Psoas muscle (tissue), 8 donors: ENCODE measurements at places on chromosomes 16 and 17. TPM values are rescaled to one million over a fixed set of nuclear protein-coding genes. Genes with fewer than 3 reads are reported as not detected.
A peak's percentile ranks its signal among the peaks of the same experiment; 100 is the strongest.

GRCh38 chr17:67606896-67607604 is 110.7 kb upstream of the NOL11 start:
- DNase-seq = no peak
- H3K27me3 ChIP-seq = no peaks in the 10 kb centered on the region
- no peak overlapping the region for H3K27ac ChIP-seq
- H3K36me3 ChIP-seq = no peaks in the 10 kb centered on the region
- H3K4me3 ChIP-seq = no peak overlapping the region

GRCh38 chr17:44775136-44775837 is 16.5 kb downstream of the ADAM11 start:
- peak; percentile 93 for DNase-seq
- H3K4me3 ChIP-seq = peak overlapping the region; percentile 66
- H3K36me3 ChIP-seq = no peaks in the 10 kb centered on the region
- H3K4me1 ChIP-seq = peaks cover 14% of the 10 kb centered on the region

DNA sequence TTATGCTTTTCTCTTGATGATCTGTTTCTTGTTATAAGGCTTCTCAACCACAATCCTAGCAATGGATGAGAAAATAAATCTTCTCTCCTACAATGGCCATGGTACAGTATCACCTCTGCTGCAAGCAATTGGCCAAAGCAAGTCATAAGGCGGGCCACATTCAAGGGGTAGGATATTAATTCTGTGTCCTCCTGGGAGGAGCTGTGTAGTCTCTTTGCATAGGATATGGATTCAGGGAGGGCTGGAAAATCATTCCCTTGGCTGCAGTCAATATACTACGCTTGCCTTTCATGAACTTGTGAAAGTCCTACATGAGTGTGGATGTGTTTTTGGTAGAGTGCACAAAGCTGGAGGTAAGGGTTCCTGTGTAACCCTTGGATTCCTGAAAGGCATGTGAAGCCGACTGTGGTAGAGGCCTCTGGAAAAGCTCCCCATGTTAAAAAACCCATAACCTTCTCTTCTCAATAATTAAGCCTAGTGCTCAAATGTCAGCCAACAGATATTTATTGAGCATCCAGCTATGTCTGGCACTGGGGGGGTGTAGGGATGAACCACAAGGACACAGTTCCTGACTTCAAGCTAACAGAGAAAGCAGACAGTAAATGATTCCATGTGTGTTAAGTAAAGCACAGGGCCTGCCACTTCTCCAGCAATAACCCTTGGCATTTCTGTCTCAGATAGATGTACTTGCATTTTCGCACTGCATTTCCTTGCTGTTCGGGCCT is 147.6 kb upstream of the HS3ST3A1 start:
- H3K4me1 ChIP-seq = no peaks in the 10 kb centered on the region
- no peak for DNase-seq
- peaks cover 1% of the 10 kb centered on the region for H3K27me3 ChIP-seq
- H3K27ac ChIP-seq = no peak overlapping the region
- H3K4me3 ChIP-seq = no peak overlapping the region
- no peaks in the 10 kb centered on the region for H3K36me3 ChIP-seq

DNA sequence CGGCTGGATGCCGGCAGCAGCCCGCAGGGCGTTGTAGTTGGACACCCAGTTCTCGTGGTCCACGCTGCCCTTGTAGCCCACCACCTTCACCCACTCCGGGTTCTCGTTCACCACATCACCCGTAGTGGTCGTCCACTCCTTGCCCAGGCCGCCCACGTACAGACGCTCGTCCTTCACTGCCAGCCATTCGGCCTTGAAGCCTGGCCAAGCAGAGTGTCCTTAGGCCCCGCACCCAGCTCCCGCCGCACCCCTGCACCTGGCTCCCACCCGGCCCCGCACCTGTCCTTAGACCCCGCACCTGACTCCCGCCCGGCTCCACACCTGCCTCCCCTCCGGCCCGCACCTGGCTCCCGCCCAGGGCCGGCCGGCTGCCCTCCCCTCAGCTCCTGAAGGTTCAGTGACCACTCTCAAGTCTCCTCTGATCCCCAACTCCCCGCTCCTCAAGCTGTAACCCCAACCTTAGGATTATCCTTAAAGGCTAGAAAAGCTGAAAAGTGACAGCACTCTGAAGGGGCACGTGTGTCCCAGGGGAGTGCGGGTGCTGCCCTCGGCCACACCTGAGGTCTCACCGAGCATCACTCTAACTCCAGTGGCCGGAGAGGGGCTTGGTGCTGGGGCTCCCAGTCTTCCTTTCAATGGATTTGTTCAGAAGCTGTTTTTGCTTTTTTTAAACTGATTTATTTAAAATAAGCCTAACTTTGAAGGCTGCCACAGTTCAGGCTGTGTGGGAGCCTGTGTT is 14.4 kb downstream of the CANT1 start:
- peaks cover 20% of the 10 kb centered on the region for H3K4me1 ChIP-seq
- H3K27me3 ChIP-seq = no peaks in the 10 kb centered on the region
- H3K36me3 ChIP-seq = peaks cover 75% of the 10 kb centered on the region
- no peak for DNase-seq
- H3K4me3 ChIP-seq = no peak overlapping the region
- H3K27ac ChIP-seq = no peak overlapping the region

GRCh38 chr16:3401719-3402397 is 843 bp downstream of the ZNF174 start:
- peak overlapping the region; percentile 90 for H3K27ac ChIP-seq
- peak overlapping the region; percentile 98 for H3K4me3 ChIP-seq
- DNase-seq = no peak
- H3K4me1 ChIP-seq = peaks cover 12% of the 10 kb centered on the region
- H3K36me3 ChIP-seq = peaks cover 13% of the 10 kb centered on the region
- H3K27me3 ChIP-seq = no peaks in the 10 kb centered on the region

DNA sequence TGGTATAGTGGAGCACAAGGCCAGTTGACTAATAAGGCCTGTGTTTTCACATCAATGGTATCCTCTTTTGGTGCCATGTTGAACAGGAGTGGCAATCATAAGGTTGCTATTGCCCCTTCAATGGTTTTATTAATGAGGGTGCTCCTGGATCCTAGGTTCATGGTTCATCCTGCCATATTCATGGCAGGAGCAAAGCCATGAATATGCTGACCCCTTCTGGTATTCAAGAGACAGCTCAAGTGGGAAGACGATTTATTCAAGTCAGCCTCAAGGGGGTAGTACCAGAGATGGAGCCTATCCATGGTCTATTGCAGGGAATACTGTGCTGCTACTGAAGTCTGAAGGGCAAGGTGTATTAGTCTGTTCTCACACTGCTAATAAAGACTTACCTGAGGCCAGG is 2.6 kb downstream of the ABCA9 start:
- H3K4me3 ChIP-seq = no peak overlapping the region
- no peaks in the 10 kb centered on the region for H3K4me1 ChIP-seq
- H3K27me3 ChIP-seq = no peaks in the 10 kb centered on the region

GRCh38 chr16:55508941-55509931 is at the start of gene LPCAT2:
Gene LPCAT2, plus strand, starts transcription at chr16:55509072. Its CDS starts 110 bp downstream, at chr16:55509182.
- DNase-seq = peak; percentile 85
- peak within 1 kb of the TSS; percentile 67 for H3K4me3 ChIP-seq
- H3K27me3 ChIP-seq = no peaks in the 10 kb centered on the region

DNA sequence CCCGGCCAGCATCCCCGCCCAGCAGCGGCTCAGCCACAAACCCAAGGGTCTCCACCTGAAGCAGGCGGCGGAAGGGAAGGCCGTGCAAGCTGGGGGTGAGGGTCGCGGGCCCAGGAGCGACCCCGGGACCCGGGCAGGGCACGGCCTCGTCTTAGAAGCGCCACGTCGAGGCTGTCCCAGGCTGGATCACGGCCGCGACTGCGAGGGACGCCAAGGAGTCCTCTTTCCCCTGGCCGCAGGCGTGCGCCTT is 538 bp upstream of the CCNF start:
- no peaks in the 10 kb centered on the region for H3K27me3 ChIP-seq
- peaks cover 9% of the 10 kb centered on the region for H3K36me3 ChIP-seq
- H3K4me3 ChIP-seq = peak overlapping the region; percentile 85
- H3K4me1 ChIP-seq = peaks cover 8% of the 10 kb centered on the region
- no peak for DNase-seq
- peak overlapping the region; percentile 80 for H3K27ac ChIP-seq

DNA sequence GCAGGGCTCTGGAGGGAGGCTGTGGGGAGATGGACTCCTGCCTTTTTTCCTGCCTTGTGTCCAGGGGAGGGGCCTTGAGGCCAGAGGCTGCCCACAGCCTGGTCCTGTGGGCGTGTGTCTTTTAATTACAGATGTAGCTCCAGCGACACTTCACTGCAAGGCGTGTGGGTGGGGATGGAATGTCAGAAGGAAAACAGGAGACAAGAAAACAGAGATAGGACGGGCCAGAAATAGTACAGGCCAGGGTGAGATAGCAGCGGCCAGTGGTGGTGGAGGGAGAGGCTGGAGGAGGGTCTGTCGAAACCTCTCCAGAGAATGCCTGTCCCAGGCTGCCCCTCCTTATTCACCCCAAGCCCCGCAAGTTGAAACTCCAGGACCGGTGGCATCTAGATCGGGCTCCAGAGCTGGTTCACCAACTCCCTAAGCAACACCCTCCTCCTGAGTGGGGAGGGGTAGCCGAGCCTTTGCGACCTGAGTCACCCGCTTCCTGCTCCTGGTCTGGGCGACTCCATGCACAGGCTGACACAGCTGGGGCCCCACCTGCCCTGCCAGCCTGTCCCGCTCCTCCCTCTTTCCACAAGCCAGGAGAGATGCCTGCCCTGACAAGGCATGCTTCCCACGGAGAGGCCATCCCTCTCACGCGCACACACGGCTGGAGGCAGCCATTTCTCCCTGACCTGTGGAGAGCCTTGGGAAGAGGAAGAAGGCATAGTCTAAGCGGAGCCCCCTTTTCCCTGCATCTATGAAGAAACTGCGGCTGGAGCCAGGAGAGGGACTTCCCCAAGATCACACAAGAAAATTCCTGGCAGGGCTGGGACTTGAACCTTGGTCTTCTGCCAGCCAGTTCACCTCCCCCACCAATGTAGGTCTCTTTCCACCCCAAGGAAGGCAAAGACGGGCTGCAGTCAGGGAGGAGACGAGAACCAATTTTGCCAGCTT is 6.6 kb upstream of the JUP start:
- no peak for DNase-seq
- H3K4me3 ChIP-seq = no peak overlapping the region
- no peak overlapping the region for H3K27ac ChIP-seq
- no peaks in the 10 kb centered on the region for H3K36me3 ChIP-seq
- H3K4me1 ChIP-seq = no peaks in the 10 kb centered on the region
- no peaks in the 10 kb centered on the region for H3K27me3 ChIP-seq

GRCh38 chr17:27457731-27458523 is 1.7 kb downstream of the KSR1 start:
- peaks cover 7% of the 10 kb centered on the region for H3K4me1 ChIP-seq
- H3K4me3 ChIP-seq = peak overlapping the region; percentile 87
- H3K27me3 ChIP-seq = no peaks in the 10 kb centered on the region
- no peak overlapping the region for H3K27ac ChIP-seq

Gene ADAT1
- 18.8 TPM for total RNA-seq

- peak; percentile 83 for DNase-seq
- H3K4me1 ChIP-seq = peaks cover 5% of the 10 kb centered on the region
- H3K27me3 ChIP-seq = no peaks in the 10 kb centered on the region
- no peaks in the 10 kb centered on the region for H3K36me3 ChIP-seq
These were observed 792 bp downstream of the TMEM231 start for GRCh38 chr16:75555213-75555706.

GRCh38 chr17:58283674-58284612 is 3.2 kb upstream of the MPO start:
- H3K27me3 ChIP-seq = peaks cover 24% of the 10 kb centered on the region
- no peaks in the 10 kb centered on the region for H3K4me1 ChIP-seq
- no peak overlapping the region for H3K4me3 ChIP-seq
- H3K36me3 ChIP-seq = no peaks in the 10 kb centered on the region
- no peak for DNase-seq

- H3K27ac ChIP-seq = no peak overlapping the region
- no peak overlapping the region for H3K4me3 ChIP-seq
- no peak for DNase-seq
- H3K36me3 ChIP-seq = no peaks in the 10 kb centered on the region
- H3K27me3 ChIP-seq = peaks cover 65% of the 10 kb centered on the region
These were observed 80.4 kb downstream of the KLHDC4 start for GRCh38 chr16:87685405-87685755.

DNA sequence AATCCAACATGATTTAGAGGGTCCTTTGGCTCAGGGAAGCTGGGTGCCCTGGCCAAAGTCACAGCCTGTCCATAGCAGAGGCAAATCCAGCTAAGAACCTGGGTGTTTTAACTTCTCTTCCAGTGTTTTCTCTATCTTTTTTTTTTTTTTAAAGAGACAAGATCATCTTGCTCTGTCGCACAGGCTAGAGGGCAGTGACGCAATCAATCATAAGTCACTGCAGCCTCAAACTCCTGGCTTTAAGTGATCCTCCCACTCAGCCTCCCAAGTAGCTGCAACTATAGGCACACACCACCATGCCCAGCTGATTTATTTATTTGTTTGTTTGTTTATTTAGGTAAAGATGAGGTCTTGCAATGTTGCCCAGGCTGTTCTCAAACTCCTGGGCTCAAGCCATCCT is 14.8 kb upstream of the GRIN2A start:
- DNase-seq = no peak
- no peak overlapping the region for H3K4me3 ChIP-seq
- no peaks in the 10 kb centered on the region for H3K27me3 ChIP-seq
- H3K36me3 ChIP-seq = no peaks in the 10 kb centered on the region

GRCh38 chr16:67277294-67277998 is 1.9 kb upstream of the PLEKHG4 start:
- peak overlapping the region; percentile 51 for H3K27ac ChIP-seq
- H3K36me3 ChIP-seq = no peaks in the 10 kb centered on the region
- DNase-seq = peak; percentile 76
- H3K4me1 ChIP-seq = peaks cover 11% of the 10 kb centered on the region
- no peak overlapping the region for H3K4me3 ChIP-seq

DNA sequence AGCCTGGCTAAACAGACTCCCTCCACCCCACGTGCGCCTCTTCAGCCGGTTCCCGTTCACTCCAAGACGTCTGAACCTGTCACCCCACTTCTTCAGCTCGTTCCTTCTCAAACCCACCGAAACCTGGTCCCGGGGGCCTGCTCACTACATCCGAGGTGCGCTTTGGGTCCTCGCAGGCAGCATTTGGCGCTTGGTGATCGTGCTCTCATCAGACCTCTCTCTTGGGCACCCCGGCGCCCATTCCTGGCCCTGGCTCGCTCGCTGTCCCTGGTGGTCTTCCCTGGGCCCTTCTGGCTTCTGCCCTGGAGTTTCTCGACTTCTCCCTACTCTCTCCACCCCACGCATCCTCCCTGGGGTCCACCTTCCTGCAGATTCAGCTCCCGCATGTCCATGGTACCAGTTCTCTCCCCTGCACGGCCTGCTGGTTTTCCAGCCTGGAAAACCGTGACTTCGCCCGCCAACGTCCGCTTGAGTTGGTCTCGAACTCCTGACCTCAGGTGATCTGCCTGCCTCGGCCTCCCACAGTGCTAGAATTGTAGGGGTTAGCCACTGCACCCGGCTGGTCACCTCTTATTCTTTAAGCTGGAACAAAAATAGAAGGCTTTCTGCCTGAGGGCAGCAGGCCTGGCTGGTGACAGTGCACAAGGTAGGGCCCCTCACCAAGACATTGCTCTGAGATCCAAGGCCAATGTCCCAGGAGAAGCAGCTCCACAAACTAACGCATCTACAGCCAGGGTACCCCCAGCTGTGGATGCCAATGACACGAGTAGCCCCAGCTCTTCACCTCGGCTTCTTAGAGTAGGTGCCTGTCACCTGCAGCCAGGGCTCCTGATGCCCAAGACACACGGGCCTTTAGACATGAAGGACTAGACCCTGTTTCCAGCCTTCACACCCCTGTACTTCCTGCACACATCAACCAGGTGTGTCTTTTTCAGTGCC is 1.1 kb upstream of the MEAK7 start:
- peak overlapping the region; percentile 92 for H3K27ac ChIP-seq
- no peaks in the 10 kb centered on the region for H3K36me3 ChIP-seq
- peak; percentile 51 for DNase-seq
- no peaks in the 10 kb centered on the region for H3K27me3 ChIP-seq
- H3K4me1 ChIP-seq = peaks cover 12% of the 10 kb centered on the region
- H3K4me3 ChIP-seq = peak overlapping the region; percentile 74
